Activated CD4-positive, alpha-beta T cell treated with anti-CD3 and anti-CD28 coated beads, Interleukin-2, amount 10 ng/mL, durations not matched to agents 7 days and 5 days (primary cell): ENCODE measurements at places on chromosomes 3 and 15. TPM values are rescaled to one million over a fixed set of nuclear protein-coding genes. Genes with fewer than 3 reads are reported as not detected.

- no peak for DNase-seq
Measured at GRCh38 chr15:85024509-85025336, 43.1 kb downstream of the PDE8A start.

DNA sequence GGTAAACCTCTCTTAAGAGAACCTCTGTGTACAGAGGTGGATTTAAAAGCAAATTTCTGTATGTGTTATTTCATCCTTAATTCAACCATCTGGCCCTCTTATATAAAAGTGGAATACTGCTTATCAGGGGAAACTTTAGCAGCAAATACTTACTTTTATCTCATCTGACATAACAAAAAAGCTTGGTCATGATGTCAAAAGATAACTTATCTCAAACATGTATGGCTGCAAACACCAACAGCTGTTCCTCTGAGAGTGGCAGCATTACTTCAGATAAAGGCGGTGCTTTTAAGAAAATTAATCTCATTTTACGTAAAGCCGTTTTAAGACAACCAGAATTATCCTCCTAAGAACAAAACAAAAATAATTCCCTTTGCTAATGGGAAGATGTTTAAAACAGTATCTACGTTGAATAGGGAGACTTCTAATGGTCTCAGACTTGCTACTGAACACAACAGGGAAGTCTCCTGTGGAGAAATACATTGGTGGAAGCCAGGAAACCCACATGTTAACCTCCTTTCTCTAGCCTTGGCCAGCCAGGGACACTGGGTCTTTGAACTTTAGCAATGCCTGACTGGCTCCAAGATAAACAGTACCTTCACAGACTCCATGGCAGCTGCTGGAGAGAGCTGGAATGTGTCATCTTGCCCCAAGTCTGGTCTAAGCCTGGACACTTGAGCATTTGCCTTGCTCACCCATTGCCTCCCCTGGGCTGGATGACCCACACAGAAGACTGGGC is 18.1 kb downstream of the ARRDC4 start:
- DNase-seq: no peak

Gene ITIH1
- total RNA-seq: not detected

Gene SPESP1
- 0.50 TPM for total RNA-seq

Gene TJP1
- not detected for total RNA-seq

Gene KNG1
- total RNA-seq: not detected
